ENCODE measurements at places on chromosomes 4 and X.

DNA sequence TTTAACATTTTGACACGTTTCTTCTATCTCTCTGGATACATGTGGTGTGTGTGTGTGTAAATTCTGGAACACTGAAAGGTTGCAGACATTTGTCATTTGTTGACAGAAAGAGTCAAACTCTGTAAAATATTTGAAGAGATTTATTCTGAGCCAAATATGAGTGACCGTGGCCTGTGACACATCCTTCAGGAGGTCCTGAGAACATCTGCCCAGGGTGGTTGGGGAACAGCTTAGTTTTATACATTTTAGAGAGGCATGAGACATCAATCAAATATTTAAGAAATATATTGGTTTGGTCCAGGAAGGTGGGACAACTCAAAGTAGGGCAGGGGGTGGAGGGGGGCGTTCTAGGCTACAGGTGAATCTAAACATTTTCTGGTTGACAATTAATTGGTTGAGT, 40.7 kb upstream of the CD40LG start:
- DNase-seq = no peak

DNA sequence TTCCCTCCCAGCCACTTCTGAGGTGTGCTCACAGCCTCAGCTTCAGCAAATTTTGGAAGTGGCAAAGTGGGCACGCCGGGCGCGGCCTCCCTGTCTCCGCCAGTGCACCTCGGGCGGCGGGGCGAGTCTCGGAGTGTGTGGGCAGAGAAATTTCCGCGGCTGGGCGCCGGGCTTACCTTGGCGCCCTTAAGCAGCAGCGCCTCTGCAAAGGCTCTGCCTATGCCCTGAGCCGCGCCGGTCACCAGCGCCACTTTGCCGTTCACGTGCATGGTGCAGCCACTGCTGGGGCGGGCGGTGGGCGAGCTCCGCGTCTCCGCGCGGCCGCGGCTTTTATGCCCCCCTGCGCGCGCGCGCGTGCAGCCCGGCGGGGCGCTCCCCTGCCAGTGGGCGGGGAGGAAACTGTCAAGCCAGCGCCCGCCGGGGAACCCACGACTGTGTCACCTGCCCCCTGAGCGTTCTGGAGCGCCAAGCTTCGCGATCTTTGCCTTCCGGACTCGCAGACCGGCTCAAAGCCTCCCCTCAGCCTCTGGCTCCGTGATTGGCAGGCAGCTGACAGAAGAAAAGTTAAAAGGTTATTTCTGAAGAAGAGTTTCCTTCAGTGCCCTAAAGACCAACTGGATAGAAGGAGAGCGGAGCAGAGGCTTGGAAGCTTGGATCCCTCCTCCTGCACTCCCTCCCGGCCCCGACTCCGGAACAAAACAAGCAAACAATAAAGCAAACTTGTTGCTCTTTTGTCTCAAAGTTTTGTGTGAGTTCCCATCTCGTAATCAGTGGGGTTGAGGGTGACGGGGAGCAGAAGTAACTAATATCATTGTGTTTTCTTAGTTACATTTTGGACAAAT, at the start of gene HPGD:
HPGD (minus strand) TSS at position 306 of the 842 bp plus-strand sequence; CDS start at position 269, 37 bp downstream.
- DNase-seq = peak; percentile 17

GRCh38 chr4:160717848-160718247, 1446.0 kb downstream of the FSTL5 start:
- DNase-seq = no peak

GRCh38 chr4:80360900-80361299, 25.4 kb downstream of the CFAP299 start:
- DNase-seq = no peak

GRCh38 chr4:139457318-139457717, 3.4 kb downstream of the RAB33B start:
- no peak for DNase-seq

DNA sequence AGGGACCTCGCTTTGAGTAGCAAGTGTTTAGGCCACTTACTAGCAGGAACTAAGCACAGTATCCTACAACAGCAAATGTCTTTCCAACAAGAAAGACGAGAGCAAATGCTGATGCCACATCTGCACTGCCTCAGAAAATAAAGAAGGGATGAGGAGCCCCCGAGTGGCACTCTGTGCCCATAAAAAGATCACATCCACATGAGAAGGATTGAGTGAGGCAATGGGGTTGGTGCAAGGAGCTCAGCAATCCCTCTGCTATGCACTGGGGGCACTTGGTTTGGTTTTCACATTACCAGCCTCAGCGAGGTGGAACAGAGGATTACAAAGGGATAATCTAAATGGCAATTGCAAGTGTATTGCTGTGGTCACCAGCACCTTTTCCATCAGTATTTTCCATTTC, 252.8 kb upstream of the SLC7A11 start:
- DNase-seq = no peak

Data from activated naive CD4-positive, alpha-beta T cell (primary cell).